ENCODE measurements at places on chromosomes 1 and 21.

DNA sequence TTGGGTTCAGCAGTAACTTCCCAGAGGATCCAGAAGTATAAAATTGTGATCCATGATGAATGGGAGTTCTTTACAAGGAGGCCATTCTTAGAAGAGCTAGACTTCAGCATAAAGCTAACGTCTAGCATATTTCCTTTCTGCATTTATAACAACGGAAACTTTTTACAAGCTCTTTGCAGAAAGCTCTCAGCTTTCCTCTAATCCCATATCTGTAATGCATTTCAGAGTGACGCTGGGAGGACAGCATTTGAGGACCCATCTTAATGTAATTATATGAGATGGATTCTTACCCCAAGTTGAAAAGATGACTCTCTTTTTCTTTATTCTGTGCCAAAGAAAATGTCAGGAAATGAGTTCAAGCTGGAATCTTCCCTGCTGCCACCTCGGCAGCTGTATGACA lies 132.0 kb upstream of the CACHD1 start:
- no peaks in the 10 kb centered on the region for H3K27me3 ChIP-seq
- H3K4me3 ChIP-seq: no peak overlapping the region
- no peak for DNase-seq
- no peaks in the 10 kb centered on the region for H3K36me3 ChIP-seq
- H3K4me1 ChIP-seq: no peaks in the 10 kb centered on the region

- H3K27ac ChIP-seq: no peak overlapping the region
- no peaks in the 10 kb centered on the region for H3K27me3 ChIP-seq
- no peaks in the 10 kb centered on the region for H3K36me3 ChIP-seq
- no peak for DNase-seq
- no peak overlapping the region for H3K4me3 ChIP-seq
- no peaks in the 10 kb centered on the region for H3K4me1 ChIP-seq
These were observed 208.5 kb downstream of the TTLL7 start for GRCh38 chr1:83790446-83790845.

GRCh38 chr1:18294437-18295176 lies 186.1 kb upstream of the KLHDC7A start:
- H3K27me3 ChIP-seq: no peaks in the 10 kb centered on the region
- H3K4me3 ChIP-seq: no peak overlapping the region
- H3K36me3 ChIP-seq: no peaks in the 10 kb centered on the region
- DNase-seq: no peak

DNA sequence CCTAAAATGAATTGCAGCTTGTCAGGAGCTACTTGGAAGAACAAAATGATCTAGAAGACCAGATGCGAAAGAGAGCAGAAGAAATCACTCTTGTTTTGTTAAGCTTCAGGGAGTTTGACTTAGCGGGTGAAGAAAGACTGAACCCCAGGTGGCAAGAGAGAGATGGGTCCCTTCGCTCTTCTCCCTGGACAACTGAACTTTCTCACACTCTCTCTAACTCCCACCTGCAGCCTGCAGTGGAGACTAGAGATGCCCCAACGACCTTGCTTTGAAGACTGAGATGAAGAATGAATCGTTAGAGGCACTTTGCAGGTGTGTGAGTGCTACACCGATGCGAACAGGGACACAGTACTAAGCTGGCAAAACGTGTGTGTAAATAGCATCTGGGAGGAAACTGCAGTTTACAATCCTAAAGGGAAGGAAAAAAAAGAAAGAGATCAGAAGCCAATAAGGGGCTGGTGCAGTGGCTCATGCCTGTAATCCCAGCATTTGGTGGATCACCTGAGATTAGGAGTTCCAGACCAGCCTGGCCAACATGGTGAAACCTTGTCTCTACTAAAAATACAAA lies 64.5 kb upstream of the LYST start:
- no peak overlapping the region for H3K4me3 ChIP-seq
- no peak for DNase-seq
- no peaks in the 10 kb centered on the region for H3K36me3 ChIP-seq
- H3K4me1 ChIP-seq: no peaks in the 10 kb centered on the region

GRCh38 chr1:187516874-187517273 lies 688.1 kb downstream of the PLA2G4A start:
- H3K4me1 ChIP-seq: no peaks in the 10 kb centered on the region
- no peaks in the 10 kb centered on the region for H3K36me3 ChIP-seq
- DNase-seq: no peak

- H3K4me3 ChIP-seq: no peak overlapping the region
- H3K27me3 ChIP-seq: no peaks in the 10 kb centered on the region
- DNase-seq: no peak
- no peak overlapping the region for H3K27ac ChIP-seq
These were observed 14.0 kb downstream of the CERS2 start for GRCh38 chr1:150960646-150961045.

DNA sequence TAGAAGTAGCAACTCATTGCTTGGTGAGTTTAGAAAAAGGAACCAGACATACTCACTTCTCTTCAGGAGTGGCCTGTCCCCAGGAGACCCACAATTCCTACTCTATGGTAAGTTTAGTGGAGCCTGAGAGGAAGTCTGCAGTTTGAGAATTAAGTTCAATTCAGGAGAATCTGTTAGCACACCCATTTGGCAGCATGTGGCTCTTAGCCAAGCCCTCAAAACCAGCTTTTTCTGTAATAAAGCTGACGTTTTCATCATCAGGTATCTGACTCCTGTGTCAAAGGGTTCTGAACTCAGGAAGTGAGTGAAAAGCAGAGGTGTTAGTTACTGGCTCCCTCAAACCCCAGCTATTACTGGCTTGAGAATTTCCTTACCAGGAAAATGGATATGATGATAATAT lies 20.4 kb upstream of the RGS16 start:
- no peaks in the 10 kb centered on the region for H3K27me3 ChIP-seq
- no peak overlapping the region for H3K27ac ChIP-seq
- H3K36me3 ChIP-seq: no peaks in the 10 kb centered on the region
- DNase-seq: peak; percentile 16

GRCh38 chr1:233679030-233679429 lies 65.1 kb downstream of the KCNK1 start:
- no peaks in the 10 kb centered on the region for H3K36me3 ChIP-seq
- H3K4me1 ChIP-seq: no peaks in the 10 kb centered on the region
- H3K27me3 ChIP-seq: no peaks in the 10 kb centered on the region

GRCh38 chr1:77742011-77742555 lies 17.6 kb downstream of the USP33 start:
- H3K27ac ChIP-seq: no peak overlapping the region
- H3K4me1 ChIP-seq: no peaks in the 10 kb centered on the region
- H3K4me3 ChIP-seq: no peak overlapping the region
- no peaks in the 10 kb centered on the region for H3K27me3 ChIP-seq
- H3K36me3 ChIP-seq: no peaks in the 10 kb centered on the region
- no peak for DNase-seq

- H3K27ac ChIP-seq: no peak overlapping the region
- no peak for DNase-seq
- no peaks in the 10 kb centered on the region for H3K36me3 ChIP-seq
These were observed 2.7 kb upstream of the OR10J4 start for GRCh38 chr1:159429074-159429861.

DNA sequence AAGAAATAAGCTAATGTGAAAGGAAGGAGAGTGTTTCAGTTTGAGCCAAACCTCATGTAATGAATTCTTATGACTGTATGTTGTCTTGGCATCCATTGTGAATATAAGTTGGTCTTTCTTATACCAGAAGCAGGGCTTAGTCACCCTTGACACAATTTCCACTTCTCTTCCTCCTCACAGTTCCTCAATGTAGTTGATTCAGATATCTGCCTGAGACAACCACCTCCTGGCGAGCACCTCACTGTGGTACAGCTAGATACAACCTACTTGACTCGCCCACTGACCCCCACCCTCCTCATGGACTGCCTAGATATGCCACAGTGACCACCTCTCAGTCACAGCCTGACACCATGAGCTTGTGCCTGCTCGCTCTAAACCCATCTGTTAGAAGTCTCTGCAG lies 45.6 kb downstream of the KYAT3 start:
- no peak overlapping the region for H3K27ac ChIP-seq
- H3K4me3 ChIP-seq: no peak overlapping the region
- DNase-seq: no peak
- H3K36me3 ChIP-seq: peaks cover 11% of the 10 kb centered on the region
- no peaks in the 10 kb centered on the region for H3K4me1 ChIP-seq

- H3K36me3 ChIP-seq: no peaks in the 10 kb centered on the region
- no peak overlapping the region for H3K4me3 ChIP-seq
- H3K27me3 ChIP-seq: no peaks in the 10 kb centered on the region
- no peaks in the 10 kb centered on the region for H3K4me1 ChIP-seq
These were observed 401.3 kb downstream of the CAMTA1 start for GRCh38 chr1:7186382-7187111.

- H3K4me3 ChIP-seq: no peak overlapping the region
- no peaks in the 10 kb centered on the region for H3K4me1 ChIP-seq
- H3K27ac ChIP-seq: no peak overlapping the region
These were observed 168.8 kb downstream of the EIF4G3 start for GRCh38 chr1:21007876-21008275.

GRCh38 chr1:242245255-242245654 lies 246.4 kb upstream of the MAP1LC3C start:
- H3K27me3 ChIP-seq: no peaks in the 10 kb centered on the region
- no peaks in the 10 kb centered on the region for H3K4me1 ChIP-seq
- no peak for DNase-seq
- no peaks in the 10 kb centered on the region for H3K36me3 ChIP-seq
- H3K27ac ChIP-seq: no peak overlapping the region
- no peak overlapping the region for H3K4me3 ChIP-seq

- no peak for DNase-seq
- H3K4me1 ChIP-seq: no peaks in the 10 kb centered on the region
- H3K36me3 ChIP-seq: no peaks in the 10 kb centered on the region
- H3K4me3 ChIP-seq: no peak overlapping the region
- no peaks in the 10 kb centered on the region for H3K27me3 ChIP-seq
These were observed 117.1 kb downstream of the ESRRG start for GRCh38 chr1:216606047-216606637.

GRCh38 chr1:116417678-116418077 lies 44.6 kb downstream of the ATP1A1 start:
- H3K4me3 ChIP-seq: peak overlapping the region; percentile 97
- H3K4me1 ChIP-seq: peaks cover 12% of the 10 kb centered on the region
- H3K27me3 ChIP-seq: no peaks in the 10 kb centered on the region
- DNase-seq: no peak

- H3K4me3 ChIP-seq: no peak overlapping the region
- H3K27ac ChIP-seq: no peak overlapping the region
- no peaks in the 10 kb centered on the region for H3K27me3 ChIP-seq
- H3K36me3 ChIP-seq: no peaks in the 10 kb centered on the region
- peak; percentile 23 for DNase-seq
- no peaks in the 10 kb centered on the region for H3K4me1 ChIP-seq
These were observed 237.1 kb downstream of the HHIPL2 start for GRCh38 chr1:222310836-222311235.

DNA sequence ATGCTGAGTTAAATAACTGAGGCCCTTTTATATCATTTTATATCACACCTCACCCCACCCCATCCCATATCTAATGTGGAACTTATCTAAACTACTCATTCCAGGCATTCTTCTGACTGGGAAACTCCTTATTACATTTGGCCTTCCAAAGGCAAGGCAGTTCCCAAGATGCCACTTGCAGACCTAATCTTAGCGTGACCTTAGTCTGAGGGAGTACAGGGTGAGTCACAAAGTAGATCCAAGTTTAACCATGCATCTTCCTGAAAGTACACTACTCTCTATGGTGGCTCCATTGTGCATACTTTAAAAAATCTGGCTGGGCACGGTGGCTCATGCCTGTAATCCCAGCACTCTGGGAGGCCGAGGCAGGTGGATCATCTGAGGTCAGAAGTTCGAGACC lies 353.6 kb upstream of the C1orf87 start:
- no peak for DNase-seq
- no peaks in the 10 kb centered on the region for H3K36me3 ChIP-seq
- no peak overlapping the region for H3K27ac ChIP-seq
- H3K4me3 ChIP-seq: no peak overlapping the region
- H3K27me3 ChIP-seq: no peaks in the 10 kb centered on the region

DNA sequence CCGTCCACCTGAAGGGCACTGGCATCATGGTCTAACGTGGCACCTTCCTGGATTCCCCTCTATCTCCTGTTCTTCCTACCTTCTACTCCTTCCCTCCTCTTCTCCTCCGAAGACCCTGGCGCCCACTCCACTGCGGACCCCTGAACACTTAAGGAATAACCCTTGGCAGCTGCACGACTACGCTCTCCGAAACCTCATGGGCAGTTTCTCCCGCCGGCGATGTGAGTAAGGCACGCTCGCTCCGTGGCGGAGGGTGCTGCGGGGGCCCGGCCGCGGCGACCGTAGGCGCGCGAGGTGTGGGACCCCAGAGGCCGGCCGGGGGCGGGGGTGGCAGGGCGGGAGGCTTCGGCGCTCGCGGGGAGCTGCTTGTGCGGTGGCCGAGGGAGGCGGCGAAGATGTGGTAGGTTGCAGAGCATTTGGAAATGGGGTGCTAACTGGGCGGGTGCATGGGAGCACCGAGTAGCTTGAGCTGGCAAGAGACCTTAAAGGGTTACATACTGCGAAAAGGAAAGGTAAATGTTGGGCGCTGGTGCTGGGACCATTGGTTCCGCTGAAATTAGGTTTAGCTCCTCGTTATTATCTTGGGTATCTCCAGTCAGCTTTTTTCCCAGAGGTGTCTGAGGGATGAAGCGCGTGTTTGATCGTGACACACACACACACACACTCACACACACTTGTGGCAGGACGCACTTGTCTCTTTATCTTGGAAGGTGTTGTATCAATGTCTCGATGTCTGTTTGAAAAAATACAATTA lies 876 bp downstream of the LRRC7 start:
- no peaks in the 10 kb centered on the region for H3K4me1 ChIP-seq
- H3K36me3 ChIP-seq: no peaks in the 10 kb centered on the region
- H3K27ac ChIP-seq: no peak overlapping the region
- no peaks in the 10 kb centered on the region for H3K27me3 ChIP-seq
- DNase-seq: no peak

GRCh38 chr21:15126948-15127347 lies 62.1 kb upstream of the NRIP1 start:
- no peaks in the 10 kb centered on the region for H3K36me3 ChIP-seq
- no peaks in the 10 kb centered on the region for H3K27me3 ChIP-seq
- no peak overlapping the region for H3K4me3 ChIP-seq

- peaks cover 9% of the 10 kb centered on the region for H3K27me3 ChIP-seq
- peaks cover 8% of the 10 kb centered on the region for H3K4me1 ChIP-seq
- H3K27ac ChIP-seq: no peak within 1 kb of the TSS
- H3K36me3 ChIP-seq: no peaks in the 10 kb centered on the region
- DNase-seq: no peak
These were observed at the start of gene TIAM1 for GRCh38 chr21:31343680-31344480. TSS of gene TIAM1 (minus strand) at chr21:31344261. CDS start at chr21:31266972, 77,289 bp downstream.

DNA sequence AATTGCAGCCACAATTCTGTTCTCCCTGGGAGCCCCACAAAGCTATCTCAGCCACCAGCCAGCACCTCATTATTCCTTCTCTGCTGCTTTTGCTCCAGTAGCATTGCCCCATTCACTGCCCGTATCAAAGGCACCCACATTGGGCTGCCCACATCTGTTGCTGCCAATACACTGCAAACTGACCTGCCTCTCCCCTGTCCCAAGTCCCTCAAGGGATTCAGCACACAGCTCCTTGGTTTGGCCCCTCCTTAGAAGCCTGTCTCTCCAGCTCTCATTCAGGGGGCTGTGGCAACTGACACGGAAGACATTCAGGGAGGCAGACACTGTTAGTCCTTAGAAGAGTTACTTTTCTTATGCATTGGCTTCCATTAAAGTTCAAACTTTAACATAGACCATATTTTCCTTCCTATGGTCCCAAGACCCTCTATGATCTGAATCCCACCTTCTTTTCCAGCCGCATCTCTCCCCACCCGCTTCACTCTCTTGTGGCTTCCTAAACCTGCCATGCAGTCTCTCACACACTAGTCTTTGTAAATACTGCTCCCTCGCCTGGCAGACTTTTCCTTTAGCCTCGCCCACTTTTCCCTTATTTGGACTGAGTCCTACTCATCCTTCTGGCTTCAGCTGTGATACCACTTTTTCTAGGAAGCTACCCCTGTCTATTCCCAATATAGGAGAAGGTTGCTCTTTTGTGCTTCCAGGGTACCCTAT lies 19.3 kb upstream of the KLHDC8A start:
- H3K27me3 ChIP-seq: no peaks in the 10 kb centered on the region
- H3K36me3 ChIP-seq: no peaks in the 10 kb centered on the region
- DNase-seq: no peak
- H3K27ac ChIP-seq: no peak overlapping the region
- H3K4me1 ChIP-seq: peaks cover 6% of the 10 kb centered on the region
